Right forelimb (tissue), 1 donor: ENCODE measurements at places on chromosomes 6 and 20.

GRCh38 chr20:13355941-13356486 lies 134.9 kb downstream of the ISM1 start:
- no peak for DNase-seq

GRCh38 chr6:14476793-14477531 lies 359.4 kb downstream of the CD83 start:
- peak; percentile 74 for DNase-seq

- DNase-seq: no peak
These were observed 35.6 kb downstream of the RFPL4B start for GRCh38 chr6:112382778-112383177.

GRCh38 chr6:160007611-160008010 lies 38.7 kb downstream of the IGF2R start:
- DNase-seq: no peak

DNA sequence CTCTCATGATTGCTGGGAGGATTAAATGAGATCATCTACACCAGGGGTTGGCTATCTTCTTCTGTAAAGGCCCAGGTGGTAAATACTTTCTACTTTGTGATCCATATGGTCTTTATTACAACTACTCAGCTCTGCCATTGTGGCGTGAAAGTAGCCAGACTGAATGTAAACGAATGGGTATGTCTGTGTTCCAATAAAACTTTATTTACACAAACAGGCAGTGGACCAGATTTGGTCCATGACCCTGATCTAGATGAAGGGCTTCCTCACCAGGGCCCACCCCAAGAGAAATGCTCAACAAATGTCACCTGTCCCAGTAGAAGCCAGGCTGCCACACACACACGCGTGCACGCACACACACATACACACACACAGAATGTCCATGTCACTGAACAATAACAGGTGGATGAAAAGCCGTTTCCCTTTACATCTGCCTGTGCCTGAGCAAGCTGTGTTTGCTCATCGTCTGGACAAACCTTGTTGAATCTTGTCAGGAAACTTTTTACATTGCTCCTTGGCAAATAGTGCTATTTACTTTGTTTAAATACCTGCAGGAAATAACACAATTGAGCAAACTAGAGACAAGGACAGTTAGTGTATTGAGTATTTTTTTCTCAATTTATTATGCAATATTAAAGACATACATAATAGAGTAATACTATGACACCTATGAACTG lies 114.3 kb downstream of the EYA2 start:
- DNase-seq: no peak

GRCh38 chr6:8855411-8855810 lies 420.1 kb upstream of the SLC35B3 start:
- no peak for DNase-seq

- DNase-seq: peak; percentile 58
These were observed at the start of gene CNR1 for GRCh38 chr6:88165844-88166492. TSS of gene CNR1 (minus strand) at chr6:88166347. CDS start at chr6:88145274, 21,073 bp downstream.

GRCh38 chr6:299104-299980 lies 7.1 kb downstream of the DUSP22 start:
- DNase-seq: no peak

GRCh38 chr6:35892482-35892881 lies 28.4 kb downstream of the SRPK1 start:
- DNase-seq: no peak

DNA sequence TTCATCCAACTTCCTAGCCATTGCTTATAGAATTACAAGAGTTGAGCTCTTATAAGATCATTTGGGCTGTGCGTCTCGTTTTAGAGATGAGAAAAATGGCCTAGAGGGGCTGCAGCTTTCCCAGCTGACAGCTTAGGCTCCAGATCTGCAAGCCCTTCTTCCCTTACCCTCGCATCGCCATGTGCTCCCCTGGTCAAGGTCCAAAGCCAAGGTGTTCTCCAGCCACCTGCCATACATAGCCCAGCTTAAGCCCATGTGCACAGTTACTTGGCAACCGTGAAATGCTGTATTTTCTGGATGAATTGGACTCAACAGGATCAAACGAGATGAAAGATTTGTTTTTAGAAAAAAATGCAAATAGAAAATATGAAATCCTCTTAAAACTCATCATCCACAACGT lies 7.9 kb downstream of the MAP3K4 start:
- DNase-seq: no peak

GRCh38 chr6:129717277-129717676 lies 7.3 kb upstream of the ARHGAP18 start:
- no peak for DNase-seq

DNA sequence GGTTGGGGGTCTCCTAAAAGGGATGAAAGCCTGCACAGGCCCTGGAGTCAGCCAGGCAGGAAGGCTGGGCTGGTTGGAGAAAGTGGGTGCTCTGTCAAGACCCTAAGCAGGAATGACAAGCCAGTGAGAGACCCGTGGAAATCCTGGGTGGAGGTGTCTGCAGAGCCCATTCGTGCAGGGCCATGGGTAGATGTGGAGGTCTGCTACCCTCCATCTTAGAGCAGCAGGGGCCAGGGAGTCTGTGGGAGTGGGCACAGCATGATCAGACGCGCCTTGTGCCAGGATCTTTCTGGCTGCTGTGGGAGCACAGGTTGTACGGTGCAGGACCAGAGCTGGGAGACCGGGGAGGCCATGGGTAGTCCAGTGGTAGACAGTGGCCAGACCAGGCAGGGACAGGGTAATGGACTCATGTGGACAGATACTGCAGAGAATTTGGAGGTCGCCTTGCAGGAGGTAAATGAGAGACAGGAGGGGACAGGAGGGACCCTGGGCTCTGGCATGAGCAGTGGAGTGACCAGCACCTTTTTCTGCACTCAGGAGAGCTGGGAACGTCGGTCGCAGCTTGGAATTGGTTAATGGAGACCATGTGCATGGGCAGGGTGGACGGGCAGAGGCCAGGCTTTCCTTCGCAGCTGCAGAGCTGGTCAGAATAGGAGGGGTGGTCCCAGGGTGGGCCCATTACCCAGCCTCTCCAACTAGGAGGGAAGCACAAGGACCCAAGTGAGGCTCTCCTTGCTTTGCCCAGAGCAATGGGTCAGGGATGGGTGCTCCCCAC lies 203.5 kb upstream of the PMEPA1 start:
- no peak for DNase-seq

DNA sequence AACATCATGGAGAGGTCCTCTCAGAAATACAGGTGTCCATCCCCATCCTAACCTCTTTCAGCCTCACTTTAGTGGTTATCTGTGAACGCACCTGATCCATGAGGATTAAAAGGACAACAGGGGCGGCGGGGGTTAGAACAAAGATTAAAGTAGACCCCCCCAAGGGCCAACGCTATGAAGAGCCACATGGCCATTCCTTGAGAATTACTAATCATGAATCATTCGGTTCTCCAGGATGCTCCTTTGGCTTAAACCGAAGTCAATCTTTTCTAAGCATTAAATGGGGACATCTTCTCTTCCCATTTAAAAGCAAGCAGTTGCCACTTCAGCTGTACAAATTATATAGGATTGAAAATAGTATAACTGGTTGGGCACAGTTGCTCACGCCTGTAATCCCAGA lies 212.4 kb downstream of the GMPR start:
- DNase-seq: no peak
